ENCODE measurements at places on chromosomes 3 and 15.

- no peak for DNase-seq
These were observed 259.6 kb upstream of the UBE2E1 start for GRCh38 chr3:23546181-23546580.

- no peak for DNase-seq
These were observed 13.9 kb downstream of the ARHGEF3 start for GRCh38 chr3:56787784-56788256.

- DNase-seq: no peak
These were observed 24.2 kb downstream of the SOX2 start for GRCh38 chr3:181735911-181736310.

- no peak for DNase-seq
These were observed 62.3 kb downstream of the LDHAL6B start for GRCh38 chr15:59268852-59269407.

- no peak for DNase-seq
These were observed 921.4 kb downstream of the MCTP2 start for GRCh38 chr15:95152741-95153140.

DNA sequence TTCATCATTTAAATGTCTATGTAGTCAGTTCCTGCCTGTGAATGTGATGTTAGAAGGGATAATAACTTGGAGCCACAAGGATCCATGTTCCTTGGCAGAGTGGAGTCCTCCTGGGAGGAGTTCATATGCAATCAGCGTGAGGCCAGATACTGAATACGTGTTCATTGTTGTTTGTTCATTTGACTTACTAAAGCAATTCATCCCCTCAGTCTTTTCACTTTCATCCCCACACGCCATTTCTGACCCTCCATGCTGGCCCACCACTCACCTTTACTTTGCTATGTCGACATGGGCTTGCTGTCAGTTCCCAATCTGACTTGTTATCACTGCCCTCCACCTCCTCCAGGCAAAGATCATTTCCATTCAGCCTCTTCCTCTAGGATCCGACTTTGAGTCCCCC, 91.8 kb downstream of the SSR3 start:
- no peak for DNase-seq

DNA sequence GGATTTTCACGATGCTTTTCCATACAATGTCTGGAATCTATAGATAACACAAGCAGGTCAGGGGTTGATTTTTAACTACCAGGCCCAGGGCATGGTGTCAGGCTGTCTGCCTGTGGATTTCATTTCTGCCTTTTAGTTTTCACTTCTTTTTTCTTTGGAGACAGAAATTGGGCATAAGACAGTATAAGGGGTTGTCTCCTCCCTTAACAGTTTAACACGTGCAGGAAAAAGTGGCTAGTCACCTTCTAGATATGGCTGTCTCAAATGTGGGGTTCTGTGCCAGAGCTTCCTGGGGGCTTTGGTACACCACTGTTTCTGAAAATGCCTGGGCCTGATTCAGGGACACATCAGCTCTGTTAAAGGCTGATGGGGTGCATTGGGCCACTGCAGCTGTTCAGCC, 7.4 kb upstream of the ZNF589 start:
- DNase-seq: no peak

- DNase-seq: no peak
These were observed 142.4 kb upstream of the KCNMB2 start for GRCh38 chr3:178393824-178394223.

GRCh38 chr15:66402761-66403284, 16.1 kb downstream of the MAP2K1 start:
- no peak for DNase-seq

GRCh38 chr3:141796889-141797781, 33.9 kb downstream of the GRK7 start:
- no peak for DNase-seq

GRCh38 chr15:73341886-73342600, 26.7 kb downstream of the HCN4 start:
- DNase-seq: no peak

DNA sequence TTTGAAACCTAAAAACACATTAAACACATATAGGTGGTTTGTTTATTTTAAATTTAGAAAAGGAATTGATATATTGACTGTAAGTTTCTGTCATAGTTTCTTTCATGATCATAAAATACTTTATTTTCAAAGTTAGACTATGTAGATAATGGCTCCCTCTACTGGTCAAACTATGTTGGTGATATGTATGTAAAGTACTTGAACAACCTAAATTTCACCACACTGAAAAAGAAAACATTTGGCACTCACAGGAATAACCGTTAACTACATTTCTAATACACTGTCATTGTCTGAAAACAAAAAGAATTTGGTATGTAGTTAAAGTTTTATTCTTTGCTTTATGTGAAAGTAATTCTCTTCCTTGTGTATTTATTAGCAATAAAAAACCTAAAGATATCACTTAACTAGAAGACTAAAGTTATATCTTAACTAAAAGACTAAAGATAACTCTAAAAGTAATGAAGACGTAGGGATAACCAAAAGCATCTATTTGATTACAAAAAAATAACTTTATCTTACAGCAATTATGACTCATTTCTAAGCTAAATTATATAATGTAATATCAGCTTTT, 427.5 kb downstream of the VGLL3 start:
- no peak for DNase-seq

- DNase-seq: no peak
These were observed 17.2 kb upstream of the PLOD2 start for GRCh38 chr3:146178006-146178689.

DNA sequence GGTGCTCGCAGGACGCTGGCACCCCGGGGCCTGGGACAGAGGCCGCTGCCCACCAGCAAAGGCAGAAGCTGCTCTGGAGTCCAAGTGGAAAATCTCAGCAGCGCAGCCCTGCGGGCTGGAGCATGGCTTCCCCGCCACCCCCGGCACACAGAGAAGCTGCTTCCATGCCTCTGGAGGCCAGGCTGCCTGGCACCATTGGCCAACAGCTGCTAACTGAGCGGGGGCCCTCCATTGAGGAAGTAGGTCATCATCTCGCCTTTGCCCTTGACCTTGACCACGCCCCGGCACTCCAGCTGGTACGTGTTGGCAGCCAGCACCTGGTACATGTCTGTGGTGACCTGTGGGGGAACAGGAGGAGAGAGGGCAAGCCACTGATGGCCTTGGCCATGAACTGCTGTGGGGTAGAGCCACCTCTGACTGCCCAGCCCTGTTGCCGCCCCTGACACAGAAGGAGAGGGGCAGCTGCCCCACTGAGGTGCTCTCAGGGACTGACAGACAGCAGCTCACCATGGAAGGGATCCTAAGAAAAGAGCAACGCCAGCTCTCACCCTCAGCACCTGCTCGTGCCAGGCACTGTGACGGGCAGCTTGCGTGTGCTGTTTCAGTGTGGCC, 82.8 kb downstream of the SEC22A start:
- DNase-seq: no peak

DNA sequence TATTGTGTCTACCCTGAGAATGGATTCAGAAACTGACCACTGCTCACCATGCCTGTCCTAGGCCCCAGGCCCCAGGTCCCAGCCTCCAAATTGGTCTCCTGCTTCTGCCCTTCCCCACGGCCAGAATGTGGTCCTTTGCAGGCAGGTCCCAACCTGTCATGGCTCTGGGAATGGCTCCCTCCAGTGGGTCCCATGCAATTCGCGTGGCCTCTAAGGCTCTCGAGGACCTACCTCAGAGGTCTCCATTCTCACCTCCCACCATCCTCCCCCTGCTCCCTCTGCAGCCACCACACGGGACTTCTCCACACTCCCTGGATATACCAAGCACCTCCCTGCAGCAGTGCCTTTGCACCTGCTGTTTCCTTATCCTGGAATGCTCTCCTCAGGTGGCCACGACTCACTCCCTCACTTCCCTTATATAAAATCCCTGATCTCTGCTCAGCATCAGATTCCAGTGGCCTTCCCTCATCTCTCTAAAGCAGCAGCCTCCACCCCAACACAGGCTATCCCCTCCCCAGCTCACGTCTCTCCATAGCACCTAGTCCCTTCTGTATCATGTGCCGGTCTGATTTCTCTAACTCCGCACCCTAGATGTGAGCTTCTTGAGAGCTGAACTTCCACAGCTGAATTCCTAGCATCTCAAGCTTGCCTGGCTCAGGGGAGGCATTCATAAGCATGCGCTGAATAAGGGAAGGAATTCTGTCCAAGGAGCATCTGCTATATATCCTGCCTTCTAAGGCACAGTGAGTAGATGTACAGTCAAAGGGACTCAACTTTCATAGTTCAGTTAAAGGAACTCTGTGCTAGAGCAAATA, 56.9 kb downstream of the ARRDC4 start:
- DNase-seq: no peak

Data from NCI-H1930 (cell line).